ENCODE measurements at places on chromosomes 4 and X. TPM values are rescaled to one million over a fixed set of nuclear protein-coding genes. Genes with fewer than 3 reads are reported as not detected.

DNA sequence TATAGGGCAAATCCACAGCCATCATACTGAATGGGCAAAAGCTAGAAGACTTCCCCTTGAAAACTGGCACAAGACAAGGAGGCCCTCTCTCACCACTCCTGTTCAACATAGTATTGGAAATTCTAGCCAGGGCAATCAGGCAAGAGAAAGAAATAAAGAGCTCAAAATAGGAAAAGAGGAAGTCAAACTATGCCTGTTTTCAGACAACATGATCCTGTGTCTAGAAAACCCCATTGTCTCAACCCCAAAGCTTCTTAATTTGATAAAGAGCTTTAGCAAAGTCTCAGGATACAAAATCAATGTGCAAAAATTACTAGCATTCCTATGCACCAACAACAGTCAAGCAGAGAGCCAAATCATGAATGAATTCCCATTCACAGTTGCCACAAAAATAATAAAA, 160.3 kb downstream of the CXXC4 start:
- no peak for DNase-seq

The XAGE3 gene
- total RNA-seq = not detected

- DNase-seq = no peak
Measured at GRCh38 chrX:119573222-119573621, 1.1 kb upstream of the UBE2A start.

The TMLHE gene
- total RNA-seq = 13.2 TPM

The SPACA5 gene
- total RNA-seq = not detected

GRCh38 chr4:186704057-186704456, 19.6 kb downstream of the FAT1 start:
- no peak for DNase-seq
